Adrenal gland (tissue), 19 donors: ENCODE measurements at places on chromosomes 5 and 9. TPM values are rescaled to one million over a fixed set of nuclear protein-coding genes. Genes with fewer than 3 reads are reported as not detected.

DNA sequence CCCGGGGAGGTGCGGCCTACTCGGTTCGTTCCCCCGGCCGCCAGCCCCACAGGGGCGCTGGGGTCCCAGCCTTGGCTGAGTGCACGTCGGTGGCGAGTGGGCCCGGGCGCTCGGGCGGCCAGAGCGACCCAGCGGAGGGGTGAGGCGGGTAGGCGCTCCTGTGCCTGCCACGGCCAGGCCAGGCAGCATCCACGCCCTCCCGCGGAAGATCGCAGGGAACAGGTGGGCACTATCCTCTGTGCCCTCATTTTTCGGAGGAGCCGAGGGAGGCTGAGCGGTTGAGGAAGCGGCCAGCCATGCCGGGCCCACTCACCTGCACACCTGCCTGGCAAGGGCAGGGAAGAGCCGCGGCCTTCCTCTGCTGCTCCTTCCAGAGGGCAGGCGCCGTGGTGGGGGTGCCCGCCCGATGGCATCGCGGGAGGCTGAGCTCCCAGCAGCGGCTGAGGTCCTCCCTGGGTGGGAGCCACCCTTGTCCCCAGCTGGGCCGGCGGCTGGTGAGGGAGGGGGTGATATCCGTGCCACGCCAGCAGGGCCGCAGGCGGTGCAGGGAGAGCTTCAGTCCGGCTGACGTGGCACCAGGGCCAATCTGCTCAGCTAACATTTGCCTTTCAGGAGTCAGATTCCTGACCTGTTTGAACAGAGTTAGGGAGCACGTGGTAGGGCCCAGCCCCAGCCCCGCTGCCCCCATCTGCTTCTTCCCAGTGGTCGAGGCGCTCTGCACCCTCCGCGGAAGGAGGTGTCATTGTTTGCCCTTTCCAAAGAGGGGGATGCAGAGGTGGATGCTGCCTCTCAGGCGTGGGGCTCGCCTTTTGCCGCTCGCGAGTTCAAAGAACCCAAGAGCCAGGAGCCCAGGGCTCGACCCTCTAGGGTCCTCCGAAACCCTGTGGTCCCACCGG is 1.6 kb upstream of the SEC16A start:
- no peak overlapping the region for H3K4me3 ChIP-seq
- no peaks in the 10 kb centered on the region for H3K36me3 ChIP-seq
- H3K27me3 ChIP-seq, result no peaks in the 10 kb centered on the region
- peak; percentile 55 for DNase-seq

DNA sequence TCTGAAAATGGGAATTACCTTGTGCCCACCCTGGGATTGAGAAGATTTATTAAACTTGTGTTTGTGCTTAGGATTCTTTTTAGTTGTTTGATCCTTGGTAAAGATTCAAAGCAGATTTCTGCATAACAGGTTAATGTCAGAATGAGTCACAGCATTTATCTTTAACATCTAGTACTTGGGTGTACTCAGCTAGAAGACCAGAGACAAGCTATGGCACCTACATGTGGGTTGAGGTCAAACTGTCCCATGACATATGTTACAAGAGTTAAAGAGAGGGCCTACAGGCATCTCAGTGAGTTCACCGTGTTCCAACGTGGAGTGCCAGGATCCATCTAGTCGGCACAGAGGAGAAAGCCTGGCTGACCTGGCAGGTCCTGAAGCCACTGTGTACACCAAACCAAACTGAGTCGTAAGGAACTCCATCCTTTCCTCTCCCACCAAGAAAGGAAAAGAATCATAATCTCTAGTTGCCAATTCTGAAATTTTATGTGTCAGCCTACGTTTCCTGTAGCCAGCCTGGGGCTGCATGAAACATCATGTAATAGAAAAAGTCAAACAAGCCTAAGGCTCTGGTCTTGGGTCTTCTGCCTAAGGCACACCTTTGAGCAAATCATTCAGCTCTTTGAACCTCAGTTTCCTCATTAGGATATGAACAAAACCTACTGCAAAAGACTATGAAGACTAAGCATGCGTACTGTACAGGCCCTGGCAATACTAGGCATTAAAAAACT is 73.7 kb downstream of the RCL1 start:
- H3K27ac ChIP-seq, result no peak overlapping the region
- peaks cover 1% of the 10 kb centered on the region for H3K36me3 ChIP-seq
- no peaks in the 10 kb centered on the region for H3K4me1 ChIP-seq
- DNase-seq, result no peak
- H3K27me3 ChIP-seq, result no peaks in the 10 kb centered on the region

DNA sequence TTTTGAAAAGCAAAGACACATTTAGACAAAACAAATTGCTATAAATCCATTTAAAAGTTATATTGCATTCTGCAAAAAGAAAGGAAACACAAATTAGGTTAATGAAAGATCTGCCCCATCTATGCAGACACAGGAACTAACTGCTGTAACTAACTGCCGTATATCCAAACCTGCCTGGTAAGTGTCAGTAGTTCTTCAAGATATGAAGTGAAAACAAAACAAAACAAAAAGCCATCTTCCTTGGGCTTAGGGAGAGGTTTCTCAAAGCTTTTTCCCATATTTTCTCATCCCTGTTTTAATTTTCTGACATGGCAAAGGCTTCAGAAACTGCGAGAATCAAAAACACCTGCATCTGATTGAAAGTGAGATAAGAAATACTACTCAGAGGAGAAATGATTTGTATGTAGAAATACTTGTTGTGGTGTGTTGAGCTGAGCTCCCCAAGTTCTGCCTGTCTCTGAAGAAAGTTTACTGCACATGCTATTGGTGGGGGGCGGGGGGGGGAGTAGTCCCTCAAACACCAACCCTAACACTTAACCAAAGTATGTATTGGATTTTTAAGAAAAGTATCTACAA is 750.5 kb downstream of the PTPRD start:
- no peaks in the 10 kb centered on the region for H3K4me1 ChIP-seq
- no peak overlapping the region for H3K27ac ChIP-seq
- H3K36me3 ChIP-seq, result no peaks in the 10 kb centered on the region
- no peak overlapping the region for H3K4me3 ChIP-seq
- no peaks in the 10 kb centered on the region for H3K27me3 ChIP-seq

- no peaks in the 10 kb centered on the region for H3K4me1 ChIP-seq
- H3K4me3 ChIP-seq, result no peak overlapping the region
- DNase-seq, result no peak
- peaks cover 7% of the 10 kb centered on the region for H3K36me3 ChIP-seq
- H3K27ac ChIP-seq, result no peak overlapping the region
- no peaks in the 10 kb centered on the region for H3K27me3 ChIP-seq
These were observed 68.2 kb downstream of the TLE1 start for GRCh38 chr9:81621118-81621517.

GRCh38 chr5:121189342-121190305 is 662.1 kb upstream of the FTMT start:
- no peaks in the 10 kb centered on the region for H3K36me3 ChIP-seq
- no peak overlapping the region for H3K4me3 ChIP-seq
- DNase-seq, result no peak

DNA sequence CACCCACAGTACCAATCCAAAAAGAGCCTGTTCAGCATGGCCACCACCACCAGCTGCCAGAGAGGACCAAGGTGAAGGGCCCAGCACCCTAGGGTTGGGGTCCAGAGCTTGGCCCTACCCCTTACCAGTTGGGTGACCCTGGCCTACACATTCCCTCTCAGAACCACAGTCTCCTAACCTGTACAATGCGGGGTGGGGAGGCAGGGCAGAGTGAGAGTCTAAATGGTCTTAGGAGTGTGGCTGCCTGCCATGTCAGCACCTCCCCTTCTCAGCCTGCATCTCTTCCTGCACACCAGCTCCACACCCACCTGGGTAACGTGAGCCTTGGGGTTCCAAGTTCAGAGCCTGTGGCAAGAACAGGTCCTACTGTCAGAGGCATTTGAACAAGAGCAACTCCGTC is 92.2 kb downstream of the C5orf15 start:
- no peaks in the 10 kb centered on the region for H3K27me3 ChIP-seq
- H3K4me3 ChIP-seq, result no peak overlapping the region
- no peak for DNase-seq
- no peaks in the 10 kb centered on the region for H3K36me3 ChIP-seq

GRCh38 chr5:163623524-163623923 is 118.1 kb downstream of the MAT2B start:
- no peaks in the 10 kb centered on the region for H3K36me3 ChIP-seq
- DNase-seq, result no peak
- no peak overlapping the region for H3K27ac ChIP-seq

DNA sequence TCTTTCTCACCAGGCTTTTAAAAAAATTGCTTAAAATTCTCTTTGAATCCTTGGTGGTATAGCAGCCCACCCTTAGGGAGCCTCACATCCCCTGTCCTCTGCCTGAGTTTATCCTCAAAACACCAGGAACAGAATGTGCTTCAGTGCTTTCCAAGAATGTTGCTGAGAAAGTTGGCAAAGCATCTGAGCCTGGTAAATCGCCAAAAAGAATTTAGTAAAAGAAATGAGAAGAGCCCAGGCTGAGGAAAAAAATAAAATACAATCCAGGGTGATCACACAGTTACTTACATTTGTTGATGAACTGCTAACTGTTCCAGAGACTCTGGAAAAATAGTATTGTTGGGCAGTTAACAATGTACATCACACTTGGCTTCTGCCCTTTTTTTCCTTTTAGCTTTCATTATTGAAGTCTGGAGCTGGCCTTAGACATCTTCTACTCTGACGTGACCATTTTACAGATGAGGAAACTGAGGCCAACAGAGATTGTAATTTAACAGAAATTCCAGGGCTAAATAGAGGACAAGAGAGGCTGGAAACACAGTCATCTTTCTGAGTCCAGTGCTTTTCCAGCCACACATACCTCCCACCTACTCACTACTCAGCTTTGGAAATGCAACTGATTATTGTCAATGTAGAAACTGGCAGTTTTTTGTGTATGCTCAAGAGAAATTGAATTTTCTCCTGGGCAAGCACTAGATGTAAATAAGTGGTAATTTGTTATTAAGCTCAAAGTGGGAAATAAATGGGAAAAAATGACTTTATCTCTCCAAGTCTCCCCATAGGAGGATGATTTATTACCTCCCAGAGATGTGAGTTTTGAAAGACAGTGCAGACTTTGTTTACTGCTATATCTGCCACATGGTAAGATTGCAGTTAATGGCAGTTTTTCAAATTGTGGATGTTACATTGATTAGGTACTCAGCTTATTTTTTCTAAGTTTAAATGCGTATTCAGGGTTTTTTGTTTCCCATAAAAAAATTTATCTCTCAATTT is 86.7 kb upstream of the ALDH1A1 start:
- H3K27ac ChIP-seq, result no peak overlapping the region
- H3K27me3 ChIP-seq, result no peaks in the 10 kb centered on the region
- H3K4me3 ChIP-seq, result no peak overlapping the region
- H3K36me3 ChIP-seq, result no peaks in the 10 kb centered on the region
- no peaks in the 10 kb centered on the region for H3K4me1 ChIP-seq

GRCh38 chr5:129001841-129002526 is 36.7 kb downstream of the SLC27A6 start:
- no peaks in the 10 kb centered on the region for H3K4me1 ChIP-seq
- H3K4me3 ChIP-seq, result no peak overlapping the region
- H3K36me3 ChIP-seq, result no peaks in the 10 kb centered on the region
- DNase-seq, result no peak
- no peak overlapping the region for H3K27ac ChIP-seq

GRCh38 chr5:88436290-88436689 is 167.6 kb upstream of the TMEM161B start:
- H3K4me1 ChIP-seq, result no peaks in the 10 kb centered on the region
- H3K4me3 ChIP-seq, result no peak overlapping the region
- no peaks in the 10 kb centered on the region for H3K27me3 ChIP-seq
- no peaks in the 10 kb centered on the region for H3K36me3 ChIP-seq
- DNase-seq, result no peak

DNA sequence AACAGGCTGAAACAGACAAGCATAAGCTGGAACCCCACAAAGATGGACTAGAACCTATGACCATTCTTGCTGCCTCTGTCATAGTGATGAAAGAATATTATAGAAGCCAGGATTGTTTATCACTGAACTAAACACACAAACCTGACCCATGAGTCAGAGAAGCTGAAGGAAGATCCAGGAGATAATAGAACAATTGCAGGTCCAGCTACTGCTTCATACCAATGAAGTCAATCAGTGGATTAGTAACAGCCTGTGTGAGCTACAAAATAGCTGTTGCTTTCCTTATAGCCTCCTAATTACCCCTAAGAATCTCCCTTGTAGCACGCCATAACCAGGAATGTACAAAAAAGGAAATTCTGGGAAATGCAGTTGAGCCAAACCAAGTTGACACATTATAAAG is 459.9 kb upstream of the ZNF462 start:
- H3K36me3 ChIP-seq, result no peaks in the 10 kb centered on the region
- H3K27me3 ChIP-seq, result no peaks in the 10 kb centered on the region
- no peak overlapping the region for H3K4me3 ChIP-seq

- H3K27me3 ChIP-seq, result no peaks in the 10 kb centered on the region
- H3K27ac ChIP-seq, result no peak overlapping the region
- no peak overlapping the region for H3K4me3 ChIP-seq
- no peak for DNase-seq
These were observed 87.0 kb upstream of the CCNH start for GRCh38 chr5:87499478-87500410.

GRCh38 chr9:110650991-110651411 is 17.6 kb upstream of the MUSK start:
- H3K4me3 ChIP-seq, result no peak overlapping the region
- H3K36me3 ChIP-seq, result no peaks in the 10 kb centered on the region
- no peak for DNase-seq
- H3K27me3 ChIP-seq, result no peaks in the 10 kb centered on the region

- H3K27me3 ChIP-seq, result no peaks in the 10 kb centered on the region
- no peaks in the 10 kb centered on the region for H3K4me1 ChIP-seq
- no peak overlapping the region for H3K27ac ChIP-seq
- no peak overlapping the region for H3K4me3 ChIP-seq
- H3K36me3 ChIP-seq, result no peaks in the 10 kb centered on the region
- no peak for DNase-seq
These were observed 11.8 kb downstream of the DEPDC1B start for GRCh38 chr5:60687927-60688720.

- no peak overlapping the region for H3K4me3 ChIP-seq
- H3K36me3 ChIP-seq, result no peaks in the 10 kb centered on the region
- H3K27me3 ChIP-seq, result no peaks in the 10 kb centered on the region
- DNase-seq, result no peak
- H3K27ac ChIP-seq, result no peak overlapping the region
These were observed 59.4 kb downstream of the ALDH1A1 start for GRCh38 chr9:72893437-72893836.

IL13 gene
- total RNA-seq, result not detected

CARD9 gene
- total RNA-seq, result 1.5 TPM

FOXD4L4 gene
- not detected for total RNA-seq

PCDHGA2 gene
- 1.1 TPM for total RNA-seq

STPG3 gene
- 3.1 TPM for total RNA-seq

CDC14B gene
- total RNA-seq, result 9.7 TPM

NKD2 gene
- total RNA-seq, result 19.1 TPM

GKAP1 gene
- total RNA-seq, result 10.2 TPM

SPINK13 gene
- total RNA-seq, result 0.46 TPM

IRX4 gene
- not detected for total RNA-seq
